ENCODE measurements at places on chromosomes 11 and 22.

DNA sequence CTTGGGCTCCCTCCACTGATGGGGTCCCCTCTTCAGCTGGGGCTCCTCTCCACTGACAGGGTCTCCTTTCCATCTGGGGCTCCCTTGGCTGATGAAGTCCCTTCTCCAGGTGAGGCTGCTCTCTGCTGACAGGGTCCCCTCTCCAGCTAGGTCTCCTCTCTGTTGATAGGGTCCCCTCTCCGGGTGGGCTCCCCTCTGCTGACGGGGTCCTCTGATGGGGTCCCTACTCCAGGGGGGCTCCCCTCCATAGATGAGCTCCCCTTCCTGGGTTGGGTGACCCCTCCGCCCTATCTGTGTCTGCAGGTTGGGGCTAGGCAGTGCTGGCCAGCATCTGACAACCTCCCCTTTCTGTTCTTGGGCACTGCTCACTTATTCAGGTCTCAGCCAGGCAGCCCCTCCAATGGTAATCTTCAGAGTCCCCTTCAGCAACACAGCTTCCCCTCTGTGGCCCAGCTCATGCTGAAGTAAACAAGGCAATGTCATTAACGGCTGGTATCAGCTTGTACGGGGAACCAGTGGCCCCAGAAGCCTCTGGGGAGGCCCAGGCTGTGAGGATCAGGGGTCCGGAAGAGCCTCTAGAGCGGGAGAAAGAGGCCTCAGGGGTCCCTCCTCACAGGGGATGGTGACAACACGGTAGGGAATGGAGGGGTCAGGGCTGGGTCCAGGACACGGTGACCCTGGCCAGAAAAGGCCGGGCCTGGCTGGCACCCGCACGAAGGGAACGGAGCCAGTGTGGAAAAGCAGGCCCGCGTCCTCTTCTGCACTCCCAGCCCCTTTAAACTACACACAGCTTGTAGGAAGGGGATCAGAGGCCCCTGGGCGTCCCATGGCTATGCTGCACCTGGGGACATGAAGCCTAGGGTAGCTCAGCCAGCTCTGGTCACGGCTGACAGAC lies 9.6 kb upstream of the CD81 start:
- no peak for DNase-seq

DNA sequence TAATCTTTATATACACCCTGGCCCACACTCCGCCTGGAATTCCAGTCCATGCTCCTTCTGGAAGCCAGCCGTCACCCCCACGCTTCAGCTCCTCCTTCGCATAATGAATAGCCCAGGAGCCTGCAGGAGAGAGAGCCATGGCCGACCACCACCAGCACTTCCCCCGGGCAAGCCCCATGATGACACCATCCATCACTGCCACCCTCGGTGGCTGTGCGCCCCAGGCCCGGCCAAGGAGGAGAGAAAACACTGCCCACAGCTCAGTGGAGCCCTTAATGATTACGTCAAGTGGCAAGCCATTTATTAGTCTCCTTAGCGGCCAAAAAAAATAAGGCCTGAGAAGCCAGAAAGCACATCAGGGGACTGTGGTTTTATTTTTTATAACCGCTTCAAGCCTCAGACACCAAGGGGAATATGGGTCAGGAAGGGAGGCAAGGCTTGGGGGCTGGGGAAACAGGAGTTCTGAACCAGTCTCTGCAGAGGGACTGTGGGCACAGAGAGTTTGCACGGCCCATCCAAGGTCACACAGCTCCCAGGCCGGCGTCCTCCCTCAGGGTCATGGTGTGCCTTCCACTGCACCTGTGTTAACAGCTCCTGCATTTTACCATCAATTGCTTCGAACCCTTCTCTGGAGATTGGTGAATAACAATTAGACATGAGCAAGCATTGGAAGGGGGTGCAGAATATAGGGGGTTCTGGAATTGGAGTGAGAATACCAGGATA lies 134.3 kb downstream of the MN1 start:
- DNase-seq, result no peak

- no peak for DNase-seq
Observed at GRCh38 chr11:61026121-61027031, 54.9 kb downstream of the CD6 start.

GRCh38 chr11:119258983-119259382 lies 52.8 kb downstream of the CBL start:
- DNase-seq, result no peak

GRCh38 chr11:87212891-87213290 lies 175.2 kb downstream of the TMEM135 start:
- no peak for DNase-seq

- no peak for DNase-seq
Observed at GRCh38 chr11:94753630-94754029, 14.5 kb upstream of the AMOTL1 start.

- DNase-seq, result peak; percentile 25
Observed at GRCh38 chr11:116703421-116703820, 69.4 kb downstream of the BUD13 start.

DNA sequence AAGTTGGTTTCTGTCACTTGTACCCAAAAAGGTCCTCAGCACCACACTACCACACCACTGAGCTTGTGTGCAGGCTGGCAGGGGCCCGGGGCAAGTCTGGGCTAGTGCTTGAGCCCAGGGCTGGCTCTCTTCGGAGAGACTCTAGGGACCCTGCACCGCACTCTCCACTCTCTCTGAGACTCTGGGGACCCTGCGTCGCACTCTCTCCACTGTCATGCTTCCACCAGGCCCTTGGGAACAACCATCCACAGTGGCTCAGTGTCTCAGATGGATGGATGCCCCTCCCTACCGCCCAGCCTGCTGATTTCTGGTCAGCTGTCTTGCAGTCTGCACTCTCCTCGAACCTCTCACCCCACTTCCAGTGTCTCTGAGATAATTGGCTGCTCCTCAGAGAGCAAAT lies 2.0 kb upstream of the SBF1 start:
- no peak for DNase-seq

DNA sequence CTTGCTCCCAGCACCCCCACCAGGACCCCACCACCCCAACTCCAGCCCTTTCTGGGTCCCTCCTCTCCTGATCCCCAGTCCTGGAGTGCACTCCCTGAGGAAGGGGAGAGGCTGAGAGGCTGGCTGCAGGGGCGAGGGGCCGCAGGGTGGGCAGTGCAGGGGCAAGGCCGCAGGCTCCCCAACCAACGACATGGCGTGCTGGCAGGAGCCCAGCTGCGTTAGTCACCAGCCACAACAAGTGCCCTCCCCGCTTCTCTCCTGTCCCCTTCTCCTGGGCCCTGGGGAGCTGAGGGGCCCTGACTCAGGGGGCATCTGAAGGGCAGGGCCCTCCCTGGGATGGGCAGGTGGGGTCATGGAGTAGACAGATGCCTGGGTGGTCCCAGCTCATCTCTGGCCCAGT lies 2.3 kb downstream of the CABP7 start:
- no peak for DNase-seq

DNA sequence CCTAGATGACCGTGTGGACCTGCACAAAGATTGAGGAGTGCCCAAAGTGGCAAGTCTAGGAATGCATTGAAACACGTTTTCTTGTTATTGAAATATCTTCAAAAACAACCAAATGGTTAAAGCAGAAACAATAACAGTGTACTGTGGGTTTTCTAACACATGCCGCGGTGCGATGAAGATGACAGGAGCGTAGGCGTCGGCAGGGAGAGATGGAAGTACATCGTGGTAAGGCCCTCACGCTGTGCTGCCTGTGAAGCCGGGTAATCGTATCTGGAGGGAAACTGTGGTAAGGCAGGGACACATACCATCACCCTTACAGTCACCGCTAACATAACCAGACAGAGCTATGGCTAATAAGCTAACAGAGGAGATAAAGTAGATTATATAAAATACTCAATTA lies 261.4 kb downstream of the TBC1D22A start:
- no peak for DNase-seq

- DNase-seq, result no peak
Observed at GRCh38 chr11:83441171-83441570, 155.0 kb upstream of the CCDC90B start.

DNA sequence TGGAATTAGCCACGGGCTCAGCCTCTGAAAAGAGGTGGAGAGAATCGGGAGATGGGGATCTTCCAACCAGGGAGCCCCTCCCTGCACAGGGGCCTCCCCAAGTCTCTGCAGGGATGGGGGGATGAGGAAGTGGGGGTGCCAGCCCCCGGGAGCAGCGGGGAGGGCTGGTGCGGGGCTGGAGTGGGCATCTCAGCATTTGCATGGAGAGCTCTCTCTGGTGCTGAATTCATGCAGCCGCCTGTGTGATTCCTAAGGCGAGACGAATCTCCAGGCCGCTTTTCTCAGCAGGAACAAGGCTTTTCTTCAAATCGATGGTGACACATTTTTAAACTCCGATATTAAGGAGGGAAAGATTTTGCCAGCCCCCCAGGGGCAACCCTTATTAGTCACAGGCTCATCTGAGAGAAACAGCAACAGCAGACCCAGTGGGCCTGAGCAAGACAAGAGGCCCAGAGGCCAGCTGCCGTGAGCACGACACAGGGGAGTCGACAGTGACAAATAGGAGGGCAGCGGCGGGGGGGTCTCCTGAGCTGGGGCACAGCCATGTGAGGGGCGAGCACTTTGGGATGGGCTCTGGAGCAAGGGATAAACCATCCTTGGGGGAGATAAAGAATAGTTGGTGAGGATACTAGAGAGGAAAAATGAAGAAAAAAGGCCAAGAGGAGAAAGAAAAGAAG lies 29.0 kb downstream of the MACROD1 start:
- DNase-seq, result no peak

DNA sequence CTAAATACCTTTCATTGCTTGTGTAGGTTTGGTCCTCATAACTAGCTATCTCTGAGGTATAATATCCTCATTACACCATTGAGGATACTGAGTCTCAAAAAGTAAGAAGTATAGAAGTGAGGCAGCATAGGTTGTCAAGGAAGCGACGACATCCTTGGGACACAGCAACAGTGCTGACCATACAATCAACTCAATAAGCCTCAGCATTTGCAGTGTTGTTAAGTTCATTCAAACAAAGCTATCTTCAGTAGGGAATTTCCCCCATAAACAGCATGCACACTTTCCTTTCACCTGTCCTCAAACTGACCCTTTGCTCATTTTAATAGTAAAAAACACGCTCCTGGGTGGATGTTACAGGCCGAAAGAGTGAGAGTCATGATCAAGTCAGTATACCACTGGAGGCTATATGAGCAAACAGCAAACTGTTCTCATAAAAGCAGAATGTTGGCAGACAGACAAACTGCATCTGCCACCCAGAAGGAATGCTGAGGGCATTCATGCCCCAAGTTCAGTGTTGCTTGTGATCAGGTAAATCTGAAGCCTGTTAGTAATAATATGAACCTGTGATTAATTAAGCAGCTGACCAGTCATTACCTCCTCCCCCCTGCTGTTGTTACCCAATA lies 756.2 kb upstream of the TENM4 start:
- no peak for DNase-seq

- no peak for DNase-seq
Observed at GRCh38 chr11:125675196-125675595, 5.5 kb downstream of the ACRV1 start.

GRCh38 chr11:118027694-118028093 lies 41.5 kb downstream of the IL10RA start:
- DNase-seq, result no peak

GRCh38 chr11:134543241-134543640 lies 131.2 kb upstream of the B3GAT1 start:
- no peak for DNase-seq

GRCh38 chr11:66879583-66879982 lies 22.7 kb downstream of the LRFN4 start:
- DNase-seq, result no peak

GRCh38 chr11:47137476-47137875 lies 39.2 kb downstream of the ARFGAP2 start:
- no peak for DNase-seq

DNA sequence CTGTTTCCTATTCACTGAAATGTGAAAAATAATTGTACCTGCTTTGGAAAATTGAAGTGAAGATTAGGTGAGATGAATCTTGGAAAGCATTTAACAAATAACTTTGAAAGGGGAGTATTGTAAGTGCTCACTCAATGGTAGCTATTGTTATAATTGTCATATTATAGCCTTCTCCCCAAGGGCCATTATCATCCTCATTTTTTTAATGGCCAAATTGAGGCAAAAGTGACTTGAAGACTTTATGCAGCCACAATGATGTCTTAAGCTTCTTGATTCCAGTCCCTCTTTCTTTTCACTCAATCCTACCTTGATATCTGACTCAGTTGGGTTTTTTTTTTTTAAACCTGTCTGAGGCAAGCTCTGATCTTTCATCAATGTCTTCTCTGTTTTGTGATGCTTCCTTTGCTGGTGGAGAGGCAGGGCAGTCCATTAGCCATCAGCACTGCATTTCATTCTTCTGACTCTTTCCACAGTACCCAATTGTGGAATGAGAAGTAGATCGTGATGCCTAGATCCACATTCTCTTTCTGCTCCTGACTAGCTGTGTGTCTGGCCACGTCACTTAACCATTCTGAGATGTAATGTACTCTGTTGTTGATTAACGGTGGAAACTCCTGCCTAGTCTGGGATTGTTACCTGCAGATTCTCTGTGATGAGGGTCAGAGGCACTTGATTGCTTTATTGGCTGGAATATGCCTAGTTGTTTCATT lies 101.4 kb downstream of the DBX1 start:
- DNase-seq, result no peak

DNA sequence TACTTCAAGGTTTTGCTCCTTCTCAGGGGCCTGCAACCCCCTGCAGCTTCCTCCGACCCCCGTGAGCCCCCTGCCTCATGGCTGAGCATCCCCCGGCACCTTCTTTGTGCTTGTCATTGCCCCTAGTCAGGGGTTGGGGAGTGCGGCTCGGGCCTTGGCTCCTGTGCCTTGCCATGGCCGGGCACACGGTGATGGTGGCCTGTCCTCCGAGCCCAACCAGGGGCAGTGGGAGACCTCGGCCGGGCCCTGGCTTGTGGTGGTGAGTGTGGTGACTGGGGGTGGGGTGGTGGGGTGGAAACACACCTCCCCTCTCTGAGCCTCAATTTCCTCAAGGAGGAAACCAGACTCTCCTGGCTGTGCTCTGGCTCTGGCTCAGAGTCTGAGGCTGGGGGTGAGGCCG lies 1.5 kb upstream of the MRGPRG start:
- no peak for DNase-seq

DNA sequence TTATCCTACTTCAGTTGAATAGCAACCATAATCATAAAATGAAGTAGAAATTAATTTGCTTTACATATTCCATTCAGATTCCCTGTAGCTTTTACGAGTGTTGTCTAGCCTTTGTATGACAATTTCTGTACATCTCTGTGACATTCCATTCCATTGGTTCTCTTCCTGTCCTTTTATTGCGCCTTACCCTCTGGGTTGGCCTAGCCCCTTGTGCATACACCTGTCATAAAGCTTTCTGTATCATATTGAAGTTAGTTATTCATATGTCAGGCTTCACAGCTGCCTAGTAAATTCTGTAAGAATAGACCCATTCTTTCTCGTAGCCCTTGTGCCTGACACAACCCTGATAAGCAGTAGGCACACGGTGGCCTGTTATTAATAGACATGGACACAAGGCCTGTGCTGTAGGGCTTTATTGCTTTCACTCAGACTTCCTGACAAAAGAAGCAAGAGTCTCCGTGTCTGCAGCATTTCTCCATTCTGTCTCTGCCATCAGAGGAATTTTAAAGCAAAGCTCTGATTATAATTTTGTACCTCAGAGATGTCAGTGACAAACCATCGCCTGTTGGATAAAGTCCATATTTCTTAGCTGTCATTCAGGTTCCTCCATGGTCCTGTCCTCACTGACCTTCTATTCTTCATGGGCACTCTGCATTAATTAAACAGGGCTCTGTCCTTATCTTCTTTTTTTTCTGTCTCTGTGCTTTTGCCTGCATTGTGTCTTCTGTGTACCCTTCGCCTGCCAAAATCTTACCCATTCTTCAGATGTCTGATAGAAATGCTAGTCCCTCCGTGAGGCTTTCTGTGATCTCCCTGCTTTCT lies 49.4 kb downstream of the BID start:
- no peak for DNase-seq

Data from DMS 273 treated with DMSO at 0.1 percent for 48 hours (cell line).